ENCODE measurements at places on chromosomes 1 and 21.

- DNase-seq, result no peak
Measured at GRCh38 chr1:37105911-37106310, 71.6 kb upstream of the GRIK3 start.

DNA sequence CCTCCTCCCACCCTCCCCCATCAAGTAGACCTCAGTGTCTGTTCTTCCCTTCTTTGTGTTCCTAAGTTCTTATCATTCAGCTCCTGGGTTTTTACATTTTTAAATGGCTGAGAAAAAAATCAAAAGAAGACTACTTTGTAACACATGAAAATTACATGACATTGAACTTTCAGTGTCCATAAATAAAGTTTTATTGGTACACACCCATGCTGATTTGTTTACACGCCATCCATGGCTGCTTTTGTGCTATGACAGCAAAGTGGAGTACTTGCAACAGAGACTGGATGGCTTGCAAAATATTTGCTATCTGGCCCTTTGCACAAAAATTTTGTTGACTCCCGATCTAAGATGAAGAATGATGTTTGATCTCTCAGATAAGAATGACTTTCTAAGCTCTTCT, 171.4 kb downstream of the PRDM2 start:
- no peak for DNase-seq

- peak; percentile 73 for DNase-seq
Measured at GRCh38 chr1:155126556-155127104, 1.0 kb upstream of the EFNA1 start.

DNA sequence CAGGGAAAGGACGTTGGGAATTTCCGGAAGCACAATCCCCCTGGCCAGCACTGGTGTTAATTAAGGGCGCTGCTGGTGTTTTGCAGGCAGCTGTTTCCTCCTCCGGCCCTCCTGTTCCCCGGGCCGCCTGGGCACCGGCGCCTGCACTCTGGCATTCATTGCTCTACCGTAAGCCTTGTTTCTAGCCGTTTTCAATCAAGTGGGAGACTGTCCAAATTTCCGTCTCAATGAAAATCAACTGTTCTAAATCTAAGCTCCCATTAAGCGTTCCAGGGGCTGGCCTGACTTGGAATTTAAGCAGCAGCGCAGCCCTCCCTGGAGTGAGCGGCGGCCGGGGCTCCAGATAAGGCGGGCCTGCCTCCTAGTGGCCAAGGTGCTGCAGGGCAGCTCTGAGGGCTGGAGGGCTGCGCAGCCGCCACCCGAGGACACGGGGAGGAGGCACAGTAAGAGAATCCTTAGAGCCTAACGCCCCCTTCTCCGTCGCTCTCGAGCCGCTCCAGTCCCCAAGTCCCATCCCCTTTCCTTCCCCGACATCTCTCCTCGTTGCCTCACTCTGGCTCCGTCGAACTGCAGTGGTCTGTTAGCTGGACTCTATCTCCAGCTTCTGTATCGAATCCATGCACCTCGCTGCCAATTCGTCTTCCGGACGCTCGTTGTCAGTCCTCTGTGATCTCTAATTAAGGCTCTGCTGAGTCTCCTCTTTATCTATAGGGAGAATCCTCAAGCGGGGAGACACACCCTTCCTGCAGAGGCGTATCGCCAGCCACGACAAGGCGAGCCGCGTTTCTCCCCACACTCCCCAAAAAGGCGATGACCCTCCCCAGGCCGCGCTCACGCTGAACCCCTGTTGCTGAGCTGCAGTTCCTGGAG, 57.8 kb upstream of the LRRC8D start:
- DNase-seq, result peak; percentile 91

DNA sequence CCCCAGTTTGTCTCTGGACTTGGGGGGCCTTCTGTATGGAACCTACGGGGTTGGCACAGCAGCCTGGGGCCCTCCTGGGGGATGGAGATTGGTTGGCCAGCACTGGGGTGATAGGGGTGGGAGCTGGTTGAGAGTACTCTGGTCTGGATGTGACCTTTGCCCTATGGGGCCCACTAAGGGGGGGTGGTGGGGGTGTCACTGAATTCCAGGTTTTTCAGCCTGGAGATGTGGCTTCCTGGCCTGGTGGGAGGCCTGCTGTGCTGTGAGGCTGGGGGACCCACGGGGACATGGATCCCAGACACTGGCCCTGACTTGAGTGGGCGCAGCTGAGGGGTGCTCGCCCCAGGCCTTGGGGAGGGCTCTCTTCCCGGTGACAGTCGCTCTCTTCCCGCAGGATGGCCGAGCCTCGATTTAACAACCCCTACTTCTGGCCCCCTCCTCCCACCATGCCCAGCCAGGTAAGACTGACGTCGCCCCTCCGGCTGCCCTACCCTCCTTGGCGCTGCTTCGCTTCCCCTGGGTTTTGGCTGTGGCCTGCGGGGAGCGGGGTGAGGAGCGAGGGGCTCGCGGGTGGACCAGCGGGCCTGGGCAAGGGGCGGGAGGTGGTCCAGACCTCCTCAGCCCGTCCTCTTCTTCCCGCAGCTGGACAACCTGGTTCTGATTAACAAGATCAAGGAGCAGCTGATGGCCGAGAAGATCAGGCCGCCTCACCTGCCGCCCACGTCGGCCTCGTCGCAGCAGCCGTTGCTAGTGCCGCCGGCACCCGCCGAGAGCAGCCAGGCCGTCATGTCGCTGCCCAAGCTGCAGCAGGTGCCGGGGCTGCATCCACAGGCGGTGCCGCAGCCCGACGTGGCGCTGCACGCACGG, 19.6 kb downstream of the ZNF362 start:
- DNase-seq, result no peak

- no peak for DNase-seq
Measured at GRCh38 chr1:110224240-110224995, 14.3 kb downstream of the KCNC4 start.

- no peak for DNase-seq
Measured at GRCh38 chr21:44079846-44080245, 27.4 kb upstream of the PWP2 start.

- no peak for DNase-seq
Measured at GRCh38 chr1:11738783-11739182, 2.8 kb downstream of the AGTRAP start.

- no peak for DNase-seq
Measured at GRCh38 chr1:170495006-170495405, 37.0 kb upstream of the GORAB start.

DNA sequence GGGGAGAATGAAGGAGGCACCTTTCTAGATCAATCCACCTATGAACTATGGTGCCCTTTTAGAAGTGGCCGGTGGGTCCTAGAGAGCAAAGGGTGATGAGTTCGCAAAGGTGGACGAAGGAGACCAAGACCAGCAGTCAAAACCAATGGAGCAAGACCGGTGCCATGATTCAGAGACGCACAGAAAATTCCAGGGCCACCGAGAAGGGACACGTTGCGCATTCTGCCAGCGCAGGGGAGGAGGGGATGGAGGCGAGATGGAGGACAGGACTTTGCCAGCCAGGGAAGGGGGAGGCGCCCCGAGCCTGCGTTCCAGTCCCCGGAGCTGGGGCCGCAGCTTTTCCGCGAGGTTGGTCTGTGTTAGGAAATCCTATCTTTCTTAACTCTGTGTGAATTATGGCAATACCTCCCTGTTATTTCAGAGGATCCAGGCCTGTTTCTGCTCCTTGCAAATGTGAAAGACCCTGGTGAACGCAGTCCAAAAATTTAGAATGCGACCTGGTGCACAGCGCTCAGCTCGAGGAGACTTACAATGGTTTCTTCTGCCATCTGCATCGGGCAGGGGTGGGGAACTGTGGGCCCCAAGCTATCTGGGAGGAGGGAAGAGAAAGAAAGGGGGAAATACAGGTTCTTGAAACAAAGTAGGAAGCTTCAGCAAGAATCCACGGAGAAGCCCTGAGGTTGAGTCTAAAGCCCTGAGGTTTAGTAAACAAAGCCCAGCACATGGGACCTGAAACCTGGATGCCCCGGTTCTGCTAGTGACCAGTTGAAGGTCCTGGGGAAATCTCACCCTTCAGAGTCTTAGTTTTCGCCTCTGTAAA, 129.4 kb downstream of the MRPS6 start:
- DNase-seq, result peak; percentile 76

GRCh38 chr1:31712630-31713029, 8.8 kb upstream of the COL16A1 start:
- DNase-seq, result no peak

GRCh38 chr1:226677027-226678020, 61.8 kb downstream of the ITPKB start:
- no peak for DNase-seq

DNA sequence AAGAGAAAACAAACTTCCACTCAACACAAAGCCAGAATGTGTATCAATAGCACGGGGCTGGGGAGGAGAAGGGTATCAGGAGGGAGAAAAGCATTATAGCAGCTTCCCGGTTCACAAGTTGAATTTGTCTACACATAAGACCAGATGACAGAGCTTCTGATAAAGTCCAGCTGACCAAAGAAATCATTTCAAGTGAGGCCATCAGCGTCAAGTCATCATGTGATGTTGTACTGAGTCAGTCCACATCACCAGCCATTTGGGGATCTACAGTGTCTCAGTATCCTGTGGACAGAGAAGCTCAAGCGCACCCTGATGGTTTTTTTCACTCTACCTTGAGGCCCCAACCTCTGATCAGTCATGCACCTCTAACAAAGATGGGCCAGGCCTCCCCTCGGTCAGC, 33.0 kb downstream of the SETD4 start:
- no peak for DNase-seq

GRCh38 chr21:42556960-42557359, 43.3 kb downstream of the SLC37A1 start:
- no peak for DNase-seq

DNA sequence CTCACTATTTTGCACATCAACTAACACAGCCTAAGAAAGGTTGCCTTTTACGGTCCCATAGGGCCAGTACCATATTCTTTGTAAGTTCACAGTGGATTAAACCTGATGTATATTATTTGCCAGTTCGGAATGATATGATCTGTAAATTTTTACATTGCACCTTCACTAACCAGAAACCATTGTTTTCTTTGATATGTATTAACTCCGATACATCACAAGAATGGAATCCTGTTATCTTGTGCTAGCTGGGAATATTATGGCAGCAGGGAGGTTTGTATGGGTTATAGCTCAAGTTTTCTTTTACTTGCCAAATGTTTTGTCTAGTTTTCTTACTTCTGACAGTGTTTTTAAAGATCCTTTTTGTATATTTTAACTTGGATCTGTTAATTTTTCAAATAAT, 51.4 kb upstream of the S1PR1 start:
- no peak for DNase-seq

- DNase-seq, result no peak
Measured at GRCh38 chr1:225447650-225448089, 19.8 kb upstream of the LBR start.

DNA sequence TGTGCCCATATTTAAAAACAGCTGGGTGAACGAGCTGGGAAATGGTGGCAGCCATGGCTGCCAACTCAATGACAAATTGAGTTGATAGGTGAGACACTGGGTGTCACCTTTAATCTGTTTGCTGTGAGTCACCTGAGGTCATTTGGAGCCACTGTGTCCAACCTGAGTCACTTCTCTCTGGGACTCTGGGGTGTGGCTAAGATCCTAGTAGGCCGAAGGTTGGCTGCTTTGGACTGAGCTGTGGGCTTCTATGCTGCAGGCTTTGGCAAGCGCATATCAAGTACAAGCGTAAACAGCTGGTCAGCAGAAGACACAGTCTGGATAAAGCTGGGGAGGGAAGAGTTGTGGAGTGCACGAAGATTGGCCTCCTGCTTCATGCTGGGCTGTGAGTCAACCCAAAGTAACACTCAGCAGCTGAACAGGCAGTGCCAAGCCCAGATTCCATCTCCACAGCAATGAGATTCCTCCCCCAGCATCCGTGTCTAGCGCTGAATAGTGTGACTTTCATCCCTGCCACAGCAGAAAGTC, 24.0 kb downstream of the TEX35 start:
- no peak for DNase-seq

Data from ecto neural progenitor cell (in vitro differentiated cells).